ENCODE measurements at places on chromosomes 12 and 14. TPM values are rescaled to one million over a fixed set of nuclear protein-coding genes. Genes with fewer than 3 reads are reported as not detected.
A peak's percentile ranks its signal among the peaks of the same experiment; 100 is the strongest.

The SLC25A3 gene
- total RNA-seq = 652 TPM

The B4GALNT1 gene
- total RNA-seq = 10.9 TPM

DNA sequence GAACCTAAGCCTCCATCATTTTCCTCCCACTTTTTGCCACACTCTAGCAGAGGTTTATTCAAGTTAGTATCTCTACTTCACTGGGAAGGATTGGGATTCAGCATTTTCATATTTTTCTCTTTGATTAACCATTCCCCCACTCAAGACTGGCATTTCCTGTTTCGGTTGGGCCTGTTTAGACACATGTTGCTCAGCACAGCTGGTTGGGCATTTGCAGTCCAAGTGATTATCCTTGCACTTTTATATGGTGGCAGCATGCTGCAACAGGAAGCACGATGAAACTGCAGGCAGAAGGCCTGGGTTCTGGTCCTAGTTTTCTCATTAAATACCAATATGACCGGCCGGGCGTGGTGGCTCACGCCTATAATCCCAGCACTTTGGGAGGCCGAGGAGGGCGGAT, 182.9 kb upstream of the GRIN2B start:
- no peak for DNase-seq

GRCh38 chr12:113610698-113611097, 139.0 kb upstream of the LHX5 start:
- no peak for DNase-seq

- DNase-seq = peak; percentile 39
These were observed 64.9 kb downstream of the TMX1 start for GRCh38 chr14:51304941-51305340.

GRCh38 chr12:126385785-126386184, 1320.5 kb downstream of the AACS start:
- no peak for DNase-seq

Measured in esophagus muscularis mucosa (tissue), 4 donors.